ENCODE measurements at places on chromosomes 3 and 15.

- no peak for DNase-seq
Measured at GRCh38 chr15:95326431-95327182, 1003.9 kb upstream of the NR2F2 start.

- DNase-seq: no peak
Measured at GRCh38 chr15:42182328-42182886, 25.7 kb downstream of the VPS39 start.

DNA sequence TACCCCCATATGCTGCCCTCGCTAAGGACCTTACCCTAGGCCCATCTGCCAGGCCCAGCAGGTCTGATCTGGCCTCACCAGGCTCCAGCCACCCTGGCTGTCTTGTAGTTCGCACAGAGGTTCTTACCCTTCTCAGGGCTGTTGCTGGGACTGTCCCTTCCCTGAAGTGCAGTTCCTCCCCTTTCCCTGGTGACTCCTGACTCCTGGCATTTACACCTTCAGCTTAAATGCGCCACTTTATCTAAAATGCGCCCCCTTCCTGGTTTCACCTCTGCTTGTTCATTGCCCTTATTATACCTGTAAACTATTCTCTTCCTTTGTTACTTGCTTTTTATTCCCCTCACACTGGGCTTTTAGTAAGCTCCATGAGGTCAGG, 835 bp upstream of the TTLL3 start:
- DNase-seq: no peak

- peak; percentile 73 for DNase-seq
Measured at GRCh38 chr3:77524946-77525682, 485.2 kb downstream of the ROBO2 start.

DNA sequence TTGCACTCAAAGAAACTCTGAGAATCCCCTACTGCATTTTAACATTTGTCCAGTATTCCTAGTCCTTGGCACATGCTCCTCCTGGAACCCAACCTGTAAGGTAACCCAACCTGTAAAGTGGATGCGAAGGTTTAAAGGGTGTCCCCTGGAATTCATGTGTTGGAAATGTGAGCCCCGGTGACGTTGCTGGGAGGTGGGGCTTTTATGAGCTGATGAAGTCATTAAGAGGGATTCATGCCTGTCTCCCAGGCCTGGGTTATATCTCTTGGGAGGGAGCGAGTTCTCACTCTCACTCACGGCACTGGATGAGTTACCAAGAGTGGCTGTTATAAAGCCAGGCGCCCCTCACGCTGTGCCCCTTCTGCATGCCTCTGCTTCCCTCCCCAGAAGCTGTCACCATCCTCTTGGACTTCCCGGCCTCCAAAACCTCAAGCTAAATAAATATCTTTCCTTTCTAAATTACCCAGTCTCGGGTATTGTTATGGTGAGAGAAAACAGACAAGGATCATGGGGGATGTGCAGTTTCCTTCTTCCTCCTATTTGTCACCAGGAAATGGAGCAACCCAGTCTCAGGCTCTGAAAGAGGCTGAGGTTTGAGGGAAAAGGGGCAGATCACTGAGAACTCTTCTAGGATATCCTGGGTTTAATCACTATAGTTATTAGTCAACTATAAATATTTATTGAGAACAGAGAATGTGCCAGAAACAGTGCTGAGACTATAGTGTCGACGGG, 7.6 kb downstream of the XXYLT1 start:
- no peak for DNase-seq

GRCh38 chr3:107117922-107118536, 259.2 kb upstream of the CCDC54 start:
- DNase-seq: peak; percentile 74

- DNase-seq: no peak
Measured at GRCh38 chr15:43260011-43260615, 6.6 kb downstream of the TGM5 start.

GRCh38 chr15:46091860-46092450, 457.1 kb downstream of the SQOR start:
- peak; percentile 23 for DNase-seq
